Smooth muscle cell of the brain vasculature (primary cell): ENCODE measurements at places on chromosomes 12 and 14.

GRCh38 chr12:10169104-10169503 lies 2.8 kb downstream of the OLR1 start:
- DNase-seq: no peak

- no peak for DNase-seq
Observed at GRCh38 chr12:93589081-93589480, 16.6 kb downstream of the SOCS2 start.

- no peak for DNase-seq
Observed at GRCh38 chr14:26204728-26205479, 392.9 kb downstream of the NOVA1 start.

DNA sequence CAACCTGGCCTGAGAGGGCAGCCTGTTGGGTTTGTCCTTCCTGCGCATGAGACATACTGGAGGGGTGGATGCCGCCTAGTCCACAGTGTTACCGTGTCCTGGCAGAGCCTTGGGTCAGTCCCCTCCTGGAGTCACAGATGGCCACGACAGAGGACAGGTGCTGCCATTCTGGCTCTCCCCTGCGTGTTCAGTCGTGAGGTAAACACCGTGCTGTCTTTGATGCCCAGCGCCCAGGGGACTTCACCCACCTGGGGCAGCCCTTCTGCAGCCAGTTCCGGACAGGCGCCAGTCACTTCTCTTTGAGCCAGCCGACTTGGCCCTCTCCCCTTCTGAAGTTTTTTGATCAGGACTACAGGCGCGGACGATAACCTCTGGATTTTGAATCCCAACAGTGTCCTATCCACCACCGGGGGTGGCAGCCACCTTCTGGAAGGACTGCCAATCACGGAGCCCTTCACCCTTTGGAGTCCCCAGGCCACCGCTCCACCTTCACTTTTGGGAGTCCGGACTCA lies 933.0 kb downstream of the DIO2 start:
- DNase-seq: no peak

GRCh38 chr14:101821528-101821927 lies 60.0 kb downstream of the PPP2R5C start:
- DNase-seq: no peak

DNA sequence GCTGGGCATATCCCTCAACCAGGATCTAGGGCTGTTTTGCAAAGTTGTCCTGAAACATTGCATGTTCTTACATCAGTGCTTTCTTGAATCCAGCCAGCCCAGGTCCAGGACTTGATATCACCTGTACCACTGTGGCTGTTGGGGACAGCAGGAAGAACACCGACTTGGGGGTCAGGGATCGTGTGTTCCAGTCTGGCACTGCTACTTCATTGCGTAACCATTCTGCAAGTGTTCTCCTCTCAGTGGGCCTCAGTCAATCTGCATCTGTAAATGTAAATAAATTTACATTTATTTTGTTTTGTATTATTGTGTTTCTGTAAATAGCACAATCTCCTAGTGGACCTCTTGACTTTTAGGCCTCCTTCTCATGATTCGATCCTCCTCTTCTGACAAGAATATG lies 167.3 kb downstream of the SUDS3 start:
- no peak for DNase-seq

GRCh38 chr12:27523305-27523641 lies 733 bp upstream of the PPFIBP1 start:
- no peak for DNase-seq

GRCh38 chr14:103179094-103179493 lies 55.8 kb downstream of the TNFAIP2 start:
- DNase-seq: no peak

DNA sequence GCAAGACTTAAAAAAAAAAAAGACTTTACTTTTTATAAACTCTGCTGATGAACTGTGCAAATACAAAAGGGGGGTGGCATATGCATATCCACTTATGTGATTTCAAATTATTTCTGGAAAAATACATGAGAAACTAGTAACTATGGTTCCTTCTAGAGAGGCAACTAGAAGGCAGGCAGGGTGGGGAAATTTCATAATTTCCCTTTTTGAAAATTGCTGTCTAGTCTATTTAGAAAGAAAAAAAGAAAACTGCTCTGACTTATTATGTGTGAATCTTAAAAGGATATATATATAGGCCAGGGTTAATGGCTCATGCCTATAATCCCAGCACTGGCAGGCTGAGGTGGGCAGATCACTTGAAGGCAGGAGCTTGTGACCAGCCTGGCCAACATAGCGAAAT lies 42.3 kb downstream of the ANAPC7 start:
- no peak for DNase-seq

- no peak for DNase-seq
Observed at GRCh38 chr12:55965941-55966407, at the start of gene PMEL. Gene PMEL (minus strand): TSS chr12:55966042. CDS start chr12:55966011, 31 bp downstream.

DNA sequence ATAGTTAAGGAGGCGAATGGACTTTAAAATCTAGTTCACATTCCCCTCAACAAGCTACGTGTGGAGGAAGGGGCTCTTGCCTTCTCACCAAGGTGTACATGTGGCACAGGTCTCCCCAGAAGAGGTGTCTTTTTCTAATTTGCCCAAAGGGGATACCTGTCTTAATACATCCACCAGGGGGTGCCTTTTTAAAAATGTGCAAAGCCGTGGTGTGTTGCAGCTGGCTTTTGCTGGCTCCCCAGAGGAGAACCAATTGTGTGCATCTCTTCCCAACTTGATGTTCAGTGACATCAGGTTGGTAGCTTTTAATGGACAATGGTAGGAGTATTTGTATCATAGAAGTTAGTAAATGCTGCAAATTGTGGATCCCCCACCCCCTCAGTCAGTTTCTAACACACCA lies 33.8 kb downstream of the CREBL2 start:
- no peak for DNase-seq

- no peak for DNase-seq
Observed at GRCh38 chr12:3227076-3227975, 150.1 kb downstream of the TSPAN9 start.

DNA sequence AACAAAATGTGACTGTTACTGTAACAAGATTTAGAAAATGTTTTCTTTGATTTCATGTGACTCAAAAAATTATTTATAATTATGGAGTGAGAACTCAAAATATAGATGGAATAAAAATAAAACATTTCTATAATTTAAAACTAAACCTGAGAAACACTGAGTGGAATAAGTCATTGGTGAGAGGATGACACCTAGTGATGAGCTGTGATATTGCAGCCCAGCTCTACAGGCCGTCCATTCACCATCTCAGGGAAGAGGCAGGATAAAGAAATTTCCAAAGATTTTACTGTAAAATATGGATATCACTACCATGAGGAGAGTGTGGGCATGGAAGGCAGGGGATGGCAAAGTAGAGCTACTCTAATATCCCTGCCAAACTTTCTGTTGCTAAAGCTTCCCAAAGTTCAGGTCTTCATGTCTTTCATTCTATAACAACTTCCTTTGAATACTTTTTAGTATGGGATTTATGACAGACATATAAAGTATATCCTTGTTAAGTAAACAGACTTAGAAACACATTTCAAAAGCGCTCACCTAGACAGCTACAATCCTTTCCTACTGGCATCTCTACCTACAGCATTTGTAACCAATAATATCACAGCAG lies 308.0 kb downstream of the ITPR2 start:
- DNase-seq: no peak

- DNase-seq: no peak
Observed at GRCh38 chr12:116698116-116698515, 39.8 kb downstream of the SPRING1 start.

- DNase-seq: no peak
Observed at GRCh38 chr12:30095511-30095910, 311.8 kb upstream of the TMTC1 start.

DNA sequence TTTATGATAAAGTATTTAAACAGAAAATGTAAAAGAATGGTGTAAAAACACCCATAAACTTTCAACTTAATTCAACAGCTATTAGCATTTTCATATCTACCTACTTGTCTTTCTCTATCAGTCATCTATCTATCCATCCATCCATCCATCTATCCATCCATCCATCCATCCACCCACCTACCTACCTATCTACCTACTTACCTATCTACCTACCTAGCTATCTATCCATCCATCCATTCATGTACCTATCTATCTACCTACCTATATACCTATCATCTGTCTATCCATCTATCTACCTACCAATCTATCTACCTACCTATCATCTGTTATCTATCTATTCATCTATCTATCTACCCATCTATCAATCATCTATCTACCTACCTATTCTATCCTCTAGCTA lies 8.5 kb downstream of the NOS1 start:
- no peak for DNase-seq

GRCh38 chr12:109871668-109872314 lies 8.6 kb downstream of the GLTP start:
- no peak for DNase-seq

GRCh38 chr14:81767266-81767995 lies 233.8 kb upstream of the SEL1L start:
- no peak for DNase-seq

- DNase-seq: no peak
Observed at GRCh38 chr14:62103464-62103863, 341.2 kb downstream of the SNAPC1 start.

DNA sequence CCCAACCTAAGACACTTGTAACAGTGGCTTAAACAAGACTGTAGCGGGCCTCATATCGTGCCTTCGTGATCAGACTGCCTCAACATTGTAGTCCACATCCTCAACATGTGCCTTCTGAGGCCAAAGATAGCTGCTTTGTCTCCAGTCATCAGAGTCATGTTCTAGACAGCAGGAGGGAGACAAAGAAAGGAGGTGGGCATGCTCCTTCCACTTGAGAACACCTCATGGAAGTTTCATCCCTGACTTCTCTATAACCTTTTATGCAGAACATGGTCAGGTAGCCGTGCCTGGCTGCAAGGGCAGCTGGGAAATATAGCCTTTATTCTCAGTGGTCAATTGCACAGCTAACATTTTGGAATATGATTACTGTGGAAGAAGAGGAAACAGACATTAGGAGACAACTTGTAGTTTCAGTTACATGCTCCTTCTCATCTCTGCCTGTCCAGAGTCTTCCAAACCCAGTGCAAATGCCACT lies 25.3 kb upstream of the DHRS2 start:
- no peak for DNase-seq

DNA sequence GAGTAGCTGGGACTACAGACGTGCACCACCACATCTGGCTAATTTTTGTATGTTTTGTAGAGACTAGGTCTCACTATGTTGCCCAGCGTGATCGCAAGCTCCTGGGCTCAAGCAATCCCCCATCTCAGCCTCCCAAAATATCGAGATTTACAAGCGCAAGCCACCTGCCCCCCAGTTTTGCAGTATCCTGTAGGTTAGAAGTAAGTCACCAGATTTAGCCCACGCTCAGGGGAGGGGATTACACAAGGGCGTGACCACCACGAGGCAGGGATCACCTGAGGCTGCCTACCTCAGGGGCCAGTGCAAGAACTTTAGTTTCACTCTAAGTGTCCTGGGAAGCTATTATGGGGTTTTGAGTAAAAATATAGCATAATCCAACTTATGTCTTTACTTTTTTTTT lies 39.2 kb upstream of the PLEKHG6 start:
- no peak for DNase-seq

DNA sequence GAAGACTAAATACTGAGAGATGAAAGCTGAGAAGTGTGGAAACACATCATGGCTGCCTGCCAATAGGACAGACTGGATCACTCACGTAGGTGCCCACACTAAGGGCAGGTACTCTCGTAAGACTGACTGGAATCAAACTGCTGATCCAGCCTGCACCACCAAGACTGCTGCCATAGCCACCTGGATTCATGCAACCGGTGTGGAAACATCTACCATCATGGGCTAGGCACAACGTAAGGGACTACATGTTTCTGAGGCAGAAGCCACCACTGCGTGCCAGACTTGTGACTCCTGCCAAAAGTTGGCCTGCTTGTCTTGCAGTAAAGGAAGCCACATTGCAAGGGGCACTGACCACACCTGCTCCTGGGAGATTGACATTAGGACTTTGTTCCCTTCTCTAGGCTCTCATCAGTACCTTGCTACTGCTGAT lies 3.8 kb downstream of the POMT2 start:
- DNase-seq: no peak

DNA sequence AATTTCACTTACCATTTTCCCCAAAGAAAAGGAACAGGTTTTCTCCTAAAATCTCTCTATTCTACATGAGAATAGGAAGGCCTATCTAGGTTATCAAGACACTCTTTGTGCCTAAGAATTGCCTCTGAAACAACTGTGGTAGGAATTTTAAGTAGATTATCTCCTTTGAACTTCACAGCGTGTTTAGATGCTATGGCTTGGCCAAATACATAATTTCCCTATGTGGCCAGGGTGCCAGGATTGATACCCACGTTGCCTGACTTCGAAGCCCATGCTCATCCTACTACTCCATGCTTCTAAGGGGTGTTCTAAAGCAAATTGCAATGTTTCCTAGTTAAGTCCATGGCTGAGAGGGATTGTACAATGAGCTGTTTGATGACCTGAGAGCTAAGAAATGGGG lies 241.5 kb upstream of the FBXO33 start:
- DNase-seq: no peak
